NCI-H1694 (cell line): ENCODE measurements at places on chromosomes 3 and 15.

GRCh38 chr15:94066046-94066445 lies 165.3 kb upstream of the MCTP2 start:
- DNase-seq: no peak

DNA sequence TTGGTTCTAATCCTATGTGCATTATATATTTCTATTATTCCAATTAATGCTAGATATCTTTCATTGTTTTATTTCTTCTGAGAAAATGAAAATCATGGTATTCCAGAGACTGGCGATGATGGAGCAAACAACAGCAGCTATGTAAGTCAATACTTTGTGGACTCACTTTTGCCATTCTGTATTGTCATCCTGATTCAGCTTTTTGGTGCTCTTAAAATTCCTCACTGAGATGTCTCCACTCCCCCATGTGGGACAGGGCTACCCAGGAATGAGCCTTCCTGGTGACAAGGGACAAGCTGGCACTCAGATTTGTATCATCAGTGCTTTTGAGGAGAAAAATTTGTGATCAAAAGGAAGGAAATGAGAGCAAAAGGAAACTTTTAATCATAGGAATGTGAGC lies 56.7 kb upstream of the XCR1 start:
- no peak for DNase-seq

DNA sequence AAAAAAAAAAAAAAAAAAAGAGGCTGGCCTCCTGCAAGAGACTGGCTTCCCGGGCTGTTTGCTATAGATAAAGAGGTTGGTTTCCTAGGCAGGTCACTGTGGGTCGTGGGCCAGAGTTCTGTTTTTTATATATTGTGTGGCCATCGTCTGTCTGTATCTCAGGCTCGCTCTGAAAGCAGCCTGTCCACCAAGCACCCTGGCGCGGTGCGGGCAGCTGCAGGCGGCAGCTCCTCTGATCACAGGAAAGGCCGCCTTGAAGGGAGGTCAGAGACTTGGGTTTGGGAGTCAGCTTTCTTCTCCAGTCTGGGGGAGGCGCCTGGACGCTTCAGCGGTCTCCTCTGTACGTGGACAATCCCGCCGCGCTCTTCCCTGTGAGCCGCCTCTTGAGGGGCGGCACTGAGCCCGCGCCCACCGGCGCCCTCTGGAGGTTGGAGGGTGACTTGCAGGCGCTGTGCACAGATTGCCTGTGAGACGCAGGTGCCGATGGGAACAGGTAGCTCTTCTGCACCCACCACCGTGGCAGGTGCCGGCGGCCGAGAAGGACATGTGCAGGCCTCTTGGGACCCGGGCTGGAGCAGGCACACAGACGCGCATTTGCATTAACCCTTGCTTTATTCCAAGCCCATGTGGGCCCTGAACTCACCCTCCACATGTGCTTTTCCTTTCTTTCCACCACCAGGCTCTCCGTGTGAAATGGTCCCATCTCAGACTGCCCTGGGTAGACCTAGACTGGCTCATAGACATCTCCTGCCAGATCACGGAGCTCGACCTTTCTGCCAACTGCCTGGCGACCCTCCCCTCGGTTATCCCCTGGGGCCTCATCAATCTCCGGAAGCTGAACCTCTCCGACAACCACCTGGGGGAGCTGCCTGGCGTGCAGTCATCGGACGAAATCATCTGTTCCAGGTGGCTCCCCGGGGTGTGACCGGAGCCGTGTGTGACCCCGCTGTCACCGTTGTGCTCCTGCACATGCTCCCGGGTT lies 89.3 kb downstream of the LRRK1 start:
- peak; percentile 56 for DNase-seq

DNA sequence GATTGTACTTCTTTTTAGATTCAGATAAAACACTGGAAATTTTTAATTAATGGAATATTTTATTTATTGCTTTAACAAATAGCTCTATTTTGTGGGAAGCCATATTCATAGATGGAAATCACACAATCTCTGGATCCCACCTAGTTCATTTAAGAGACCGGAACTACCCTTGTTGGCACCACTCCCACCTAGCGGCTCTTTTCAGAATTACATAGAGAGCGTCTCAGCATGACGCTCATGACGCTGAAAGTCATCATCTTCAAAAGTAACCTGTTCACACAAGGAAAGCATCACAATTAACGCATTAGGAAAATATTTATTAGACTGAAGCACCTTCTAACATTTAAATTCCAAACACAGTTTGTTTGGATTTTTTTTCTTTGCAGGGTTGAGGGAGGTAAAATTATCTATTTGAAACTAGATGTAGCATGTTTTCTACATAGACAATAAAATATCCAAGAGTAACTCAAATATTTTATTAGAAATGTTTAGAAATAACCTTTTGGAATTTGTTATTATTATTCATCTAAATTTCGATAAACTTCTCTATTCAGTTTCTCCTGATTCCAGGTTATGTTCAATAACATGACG lies 214.9 kb upstream of the ARRDC4 start:
- peak; percentile 13 for DNase-seq

GRCh38 chr3:196197524-196197923 lies 13.7 kb downstream of the ZDHHC19 start:
- no peak for DNase-seq

GRCh38 chr15:25939122-25939521 lies 76.0 kb upstream of the ATP10A start:
- DNase-seq: no peak

DNA sequence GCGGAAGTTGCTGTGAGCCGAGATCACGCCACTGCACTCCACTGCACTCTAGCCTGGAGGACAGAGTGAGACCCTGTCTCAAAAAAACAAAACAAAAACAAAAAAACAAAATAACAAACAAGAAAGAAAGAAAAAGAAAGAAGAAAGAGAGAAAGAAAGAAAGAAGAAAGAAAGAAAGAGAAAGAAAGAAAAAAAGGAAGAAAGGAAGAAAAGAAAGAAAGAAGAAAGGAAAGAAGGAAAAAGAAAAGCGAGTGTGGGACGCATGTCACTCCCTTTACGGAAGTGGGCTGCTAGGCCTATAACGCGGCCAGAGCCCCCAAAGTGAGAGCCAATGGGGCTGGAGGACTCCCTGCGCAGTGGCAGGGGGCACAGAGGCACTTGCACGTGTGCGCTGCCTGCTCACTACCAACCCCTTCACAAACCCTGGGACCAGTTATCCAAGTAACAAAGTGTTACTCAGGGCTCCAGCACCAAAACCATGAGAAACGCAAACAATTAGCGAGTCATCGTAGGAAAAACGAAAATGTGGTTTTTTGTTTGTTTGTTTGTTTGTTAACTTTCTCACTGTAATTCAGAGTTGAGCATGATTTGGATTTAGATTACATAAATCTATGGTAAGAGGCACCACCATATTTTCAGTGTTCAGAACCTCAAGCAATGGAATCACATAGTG lies 40.8 kb upstream of the ATP1B3 start:
- no peak for DNase-seq

DNA sequence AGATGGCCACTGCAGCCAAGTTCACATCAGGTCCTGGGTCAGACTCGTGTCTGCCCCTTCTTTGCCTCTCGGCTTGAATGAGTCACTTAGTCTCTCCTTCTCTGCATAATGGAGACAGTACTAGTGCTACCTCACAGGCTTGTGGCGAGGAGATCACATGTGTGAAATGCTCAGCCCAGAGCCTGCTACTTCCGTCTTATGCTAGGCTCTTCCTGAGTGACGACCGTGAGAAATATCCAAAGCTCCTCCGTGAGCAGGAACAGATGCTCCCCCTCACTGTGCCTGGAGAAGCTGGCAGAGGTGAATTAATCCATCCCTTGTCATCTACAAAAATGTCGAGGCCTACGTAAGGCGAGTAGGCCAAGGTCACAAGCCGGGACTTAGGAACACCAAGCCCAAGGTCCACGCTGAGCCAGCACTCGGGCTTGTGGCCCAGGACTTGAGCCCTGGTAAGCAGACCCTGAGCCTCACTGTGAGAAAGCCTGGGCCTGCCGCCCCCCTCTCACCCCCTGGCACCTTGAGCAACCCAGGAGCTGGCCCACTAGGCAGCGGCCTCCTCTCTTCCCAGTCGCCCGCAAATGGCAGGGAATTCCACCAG lies 17.9 kb downstream of the PAK6 start:
- no peak for DNase-seq

DNA sequence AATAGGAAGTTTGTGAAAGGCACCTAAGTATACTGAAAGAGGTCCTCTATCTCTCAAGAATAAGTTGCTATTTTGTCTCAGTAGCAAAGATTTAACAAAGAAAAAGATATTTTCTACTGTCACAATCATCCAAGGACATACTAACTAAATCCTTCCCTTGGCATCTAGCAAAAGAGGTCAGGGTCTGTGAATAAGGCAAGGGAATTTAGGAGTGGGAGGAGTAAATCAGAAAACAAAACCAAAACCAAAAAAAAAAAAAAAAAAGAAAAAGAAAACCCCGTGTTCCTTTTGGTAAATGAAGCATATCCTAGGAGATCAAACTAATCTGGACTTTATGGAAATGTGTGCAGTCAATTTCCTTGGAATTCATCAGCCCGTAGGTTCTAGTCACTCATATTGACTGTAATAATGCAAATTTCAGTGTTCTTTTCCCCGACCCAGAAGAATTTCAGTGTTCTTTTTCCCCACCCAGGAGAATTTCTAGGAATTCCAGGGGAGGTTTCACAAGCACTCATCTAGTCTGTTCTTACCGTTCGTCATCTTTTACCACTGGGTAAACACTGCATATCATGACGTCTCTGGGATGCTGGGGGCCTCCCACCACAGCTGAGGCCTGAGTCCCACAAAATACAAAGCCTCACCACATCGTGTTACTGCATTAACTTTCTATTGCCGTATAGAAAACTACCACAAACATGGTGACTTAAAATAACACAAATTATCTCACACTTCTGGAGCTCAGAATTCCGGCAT lies 113.8 kb upstream of the CCDC54 start:
- DNase-seq: no peak

DNA sequence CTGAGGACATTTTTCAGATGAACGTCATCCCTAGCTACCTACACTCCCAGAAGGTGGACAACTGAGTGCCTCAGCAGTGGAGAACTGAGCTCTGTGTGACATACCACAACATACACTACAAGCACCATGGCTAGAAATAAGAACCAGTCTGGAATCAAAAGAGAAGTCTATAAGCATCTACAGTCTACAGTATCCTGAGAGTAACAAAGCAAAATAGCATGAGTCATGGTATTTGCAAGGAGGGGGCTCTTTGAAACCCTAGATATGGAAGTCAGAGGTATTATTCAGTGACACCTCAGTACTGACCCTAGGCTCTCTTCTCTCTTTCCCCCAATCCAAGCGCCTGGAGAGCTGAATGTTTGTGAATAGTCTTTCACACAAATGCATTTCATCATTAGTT lies 87.5 kb downstream of the TNIK start:
- no peak for DNase-seq

DNA sequence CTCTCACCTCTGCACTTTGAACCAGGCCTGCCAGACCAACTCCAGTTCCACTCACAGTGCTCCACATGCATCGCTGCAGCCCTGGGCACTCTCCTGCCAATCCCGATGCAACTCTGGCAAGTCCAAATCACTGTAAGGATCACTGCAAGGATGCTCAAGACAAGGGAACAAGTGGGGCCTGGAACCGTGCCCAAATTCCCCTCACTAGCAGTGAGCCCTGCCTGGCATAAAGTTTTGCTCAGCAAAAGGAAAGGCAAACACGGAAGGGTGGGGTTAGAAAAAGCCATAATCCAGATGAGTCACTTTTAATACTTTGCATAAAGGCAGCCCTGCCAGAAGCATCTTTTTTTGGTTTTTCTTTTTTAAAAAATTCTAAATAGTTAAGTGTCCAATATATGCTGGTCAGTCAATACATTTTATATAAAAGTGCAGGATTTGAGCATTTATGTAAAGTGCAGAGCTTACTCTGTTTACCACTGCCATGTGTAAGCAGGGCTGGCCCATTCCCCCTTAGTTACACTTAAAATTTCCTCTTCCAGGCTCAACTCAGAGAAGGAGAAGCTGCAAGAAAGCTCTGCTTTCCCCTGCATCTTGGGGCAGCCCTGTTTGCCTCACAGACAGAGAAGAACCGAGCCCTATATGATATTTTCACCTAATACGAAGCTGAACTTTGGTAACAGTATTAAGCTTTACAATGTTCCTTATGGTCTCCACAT lies 102.2 kb downstream of the CD47 start:
- no peak for DNase-seq

DNA sequence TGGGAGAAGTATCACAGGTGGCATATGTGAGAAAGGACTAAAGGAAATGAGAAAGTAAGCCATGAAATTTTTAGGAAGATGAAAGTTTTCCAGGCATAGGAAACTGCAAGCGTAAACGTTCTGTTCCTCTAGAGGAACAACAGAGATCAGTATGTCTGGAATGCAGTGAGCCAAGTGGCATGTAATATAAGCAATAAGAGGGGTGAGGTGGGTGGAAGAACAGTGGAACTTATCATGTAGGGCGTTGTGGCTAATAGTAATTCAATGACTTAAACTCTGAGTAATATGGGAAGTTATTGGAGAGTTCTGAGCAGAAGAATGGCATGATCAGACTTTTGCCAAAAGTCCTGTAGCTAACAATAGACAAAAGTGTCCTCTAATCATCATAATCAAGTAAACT lies 902.9 kb downstream of the EPHA3 start:
- no peak for DNase-seq

- DNase-seq: no peak
Measured at GRCh38 chr3:196499807-196500524, 3.6 kb downstream of the RNF168 start.

DNA sequence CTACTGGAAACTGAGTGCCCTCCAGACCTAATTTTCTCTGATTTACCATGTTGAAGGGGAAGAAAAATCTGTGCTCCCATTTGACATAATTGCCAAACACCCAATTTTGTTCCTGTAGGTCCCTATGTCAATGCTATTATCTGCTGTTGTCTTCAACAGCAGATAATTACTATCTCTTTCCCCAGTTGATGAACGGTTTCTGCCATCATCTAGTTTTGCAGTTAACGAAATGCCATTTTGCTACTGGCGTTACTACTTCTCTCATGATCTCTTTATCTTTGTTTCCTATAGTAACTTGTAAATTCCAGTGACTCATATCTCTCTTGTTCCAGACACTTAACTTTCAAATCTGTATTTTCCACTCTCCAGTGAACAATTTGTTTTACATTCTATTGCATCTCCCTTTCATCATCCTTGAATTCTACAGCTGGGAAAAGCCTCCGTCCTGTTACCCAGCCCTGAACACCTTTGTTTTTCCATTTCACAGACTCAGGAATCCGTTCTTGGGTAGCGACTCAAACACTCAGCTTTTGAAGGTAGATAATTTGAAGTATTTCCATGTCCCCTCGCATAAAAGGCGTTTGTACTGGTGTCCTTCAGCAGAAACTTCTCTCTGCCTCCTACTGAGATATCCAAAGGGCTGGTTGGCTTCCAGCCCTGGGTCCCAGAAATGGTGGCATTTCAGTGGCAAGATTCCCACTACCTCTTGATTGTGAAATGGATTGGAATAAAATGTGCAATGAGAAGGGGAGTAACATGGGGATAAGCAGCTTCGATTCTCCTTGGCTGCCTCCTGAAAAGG lies 111.7 kb downstream of the FOXB1 start:
- no peak for DNase-seq

GRCh38 chr3:134649106-134649705 lies 1.6 kb downstream of the KY start:
- DNase-seq: no peak
